ENCODE measurements at places on chromosomes 12 and 14.

- DNase-seq = no peak
Measured at GRCh38 chr12:80798281-80798680, 81.6 kb downstream of the MYF5 start.

- DNase-seq = no peak
Measured at GRCh38 chr12:50597200-50598195, 92.7 kb downstream of the DIP2B start.

- DNase-seq = no peak
Measured at GRCh38 chr12:76300297-76300665, 47.9 kb downstream of the BBS10 start.

GRCh38 chr12:57242691-57243454, 8.1 kb downstream of the STAC3 start:
- DNase-seq = peak; percentile 83

DNA sequence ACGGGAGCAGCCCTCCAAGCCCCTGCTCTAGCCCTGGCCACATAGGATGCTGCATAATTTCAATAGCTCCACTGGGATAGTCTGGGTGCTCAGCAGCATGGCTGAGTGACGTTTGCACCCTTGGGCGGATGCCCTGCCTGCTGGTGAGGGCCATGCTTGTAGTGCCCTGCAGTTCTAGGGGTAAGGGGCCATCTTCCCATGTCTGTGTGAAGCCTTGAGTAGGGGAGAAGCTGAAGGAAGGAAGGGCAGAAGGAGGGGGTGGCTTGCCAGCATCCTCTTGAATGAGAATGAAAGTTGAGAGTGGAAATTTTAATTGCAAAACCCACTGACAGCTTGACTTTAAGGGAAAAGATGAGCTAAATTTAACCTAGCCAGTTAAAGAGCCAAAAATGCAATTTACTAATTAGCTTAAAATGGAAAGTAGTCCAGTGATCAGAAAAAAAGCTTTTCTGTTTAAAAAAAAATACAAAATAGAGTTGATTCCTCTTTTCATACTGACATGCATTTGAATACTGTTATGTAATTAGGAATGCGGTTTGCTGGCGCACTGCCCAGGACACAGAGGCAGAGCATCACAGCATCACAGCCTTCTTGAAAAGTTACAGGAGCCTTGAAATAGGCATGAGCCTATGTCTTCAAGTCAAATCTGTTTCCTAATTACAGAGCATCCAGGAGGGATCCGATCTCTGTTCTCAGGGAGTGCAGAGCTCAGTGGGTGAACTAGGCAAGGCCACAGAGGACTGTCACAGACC, 18.5 kb upstream of the EML1 start:
- DNase-seq = no peak

- peak; percentile 12 for DNase-seq
Measured at GRCh38 chr12:15276088-15276698, 46.1 kb upstream of the PTPRO start.

GRCh38 chr12:42892702-42893551, 303.4 kb upstream of the PRICKLE1 start:
- DNase-seq = no peak

DNA sequence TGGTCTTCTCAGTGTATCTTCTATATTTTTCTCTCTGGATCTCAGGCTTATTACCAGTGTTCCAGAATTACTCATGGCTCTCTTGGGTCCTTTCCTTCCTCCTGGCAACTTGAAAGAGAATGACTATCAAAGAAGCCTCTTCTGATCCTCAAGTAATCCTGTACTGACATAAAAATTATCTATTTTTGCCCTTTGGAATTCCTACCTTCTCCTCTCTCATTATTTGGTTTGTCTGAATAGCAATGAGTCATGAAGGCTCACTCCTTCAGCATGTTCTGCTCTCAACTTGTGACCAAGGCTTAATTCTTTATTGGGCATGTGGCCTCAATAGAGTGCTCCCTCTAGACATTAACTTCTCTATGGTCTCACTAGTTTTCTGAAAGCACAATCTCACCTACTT, 553.6 kb upstream of the ATP2B1 start:
- DNase-seq = no peak

- DNase-seq = no peak
Measured at GRCh38 chr14:64649383-64649998, 54.7 kb upstream of the PLEKHG3 start.

DNA sequence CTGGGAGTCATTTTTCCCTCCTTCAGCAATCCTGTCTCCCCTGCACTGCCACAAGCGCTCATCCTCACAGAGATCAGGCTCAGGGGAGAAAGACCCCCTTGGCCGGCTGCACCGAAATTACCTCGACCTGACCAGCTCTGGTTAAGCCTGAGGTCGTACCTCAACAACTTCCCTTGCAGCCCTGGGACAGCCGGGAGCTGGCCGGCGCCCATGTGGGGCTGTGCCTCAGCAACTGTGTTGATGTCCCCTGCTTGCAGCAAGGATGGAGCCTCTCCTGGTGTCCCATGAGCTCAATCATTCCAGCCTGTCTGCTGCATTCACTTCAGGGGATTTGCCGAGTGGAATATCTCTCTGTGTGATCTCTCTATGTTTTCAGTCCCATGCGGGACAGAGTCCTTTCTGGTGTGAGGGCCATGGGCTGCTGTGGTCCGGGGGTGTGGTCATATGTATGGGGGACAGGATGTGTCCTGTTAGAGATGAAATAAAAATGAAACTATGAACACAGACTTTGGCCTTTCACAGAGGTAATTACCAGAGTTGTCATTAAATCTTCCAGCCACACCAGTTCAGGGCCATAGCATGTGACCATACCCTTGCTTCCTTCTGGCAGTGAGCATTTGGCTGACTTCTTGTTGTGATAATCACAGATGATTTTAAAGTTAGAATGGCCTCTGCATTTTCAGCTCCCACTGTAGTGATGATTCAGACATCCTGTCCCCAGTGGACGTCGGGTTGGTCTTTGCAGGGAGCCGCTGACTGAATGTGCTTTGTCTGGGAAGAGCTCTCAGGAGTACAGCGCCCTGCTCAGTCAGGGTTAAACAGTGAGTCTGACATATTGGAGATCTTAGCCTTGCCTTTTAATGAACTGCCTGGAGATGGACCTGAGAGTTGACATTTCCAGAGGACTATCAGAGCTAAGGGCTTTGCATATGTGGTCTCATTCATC, 405.9 kb downstream of the AACS start:
- DNase-seq = no peak

DNA sequence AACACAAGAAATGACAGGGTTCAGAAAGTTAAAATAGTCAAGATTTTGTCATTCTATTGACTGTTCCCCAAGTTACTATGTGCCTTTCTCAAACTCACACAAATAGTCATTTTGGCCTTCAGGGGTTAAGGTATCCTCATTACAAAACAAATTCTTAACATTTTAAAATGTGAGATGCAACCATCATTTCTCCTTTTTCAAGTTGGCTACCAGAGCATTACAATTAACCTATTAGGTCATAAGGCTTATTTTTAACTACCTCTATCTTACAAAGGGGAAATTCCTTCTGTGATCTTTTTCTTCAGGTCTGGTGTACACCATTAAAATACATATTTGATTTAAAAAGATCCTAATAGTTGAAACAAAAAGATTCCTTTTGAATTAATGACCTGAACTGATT, 61.2 kb downstream of the SLC38A1 start:
- DNase-seq = no peak

DNA sequence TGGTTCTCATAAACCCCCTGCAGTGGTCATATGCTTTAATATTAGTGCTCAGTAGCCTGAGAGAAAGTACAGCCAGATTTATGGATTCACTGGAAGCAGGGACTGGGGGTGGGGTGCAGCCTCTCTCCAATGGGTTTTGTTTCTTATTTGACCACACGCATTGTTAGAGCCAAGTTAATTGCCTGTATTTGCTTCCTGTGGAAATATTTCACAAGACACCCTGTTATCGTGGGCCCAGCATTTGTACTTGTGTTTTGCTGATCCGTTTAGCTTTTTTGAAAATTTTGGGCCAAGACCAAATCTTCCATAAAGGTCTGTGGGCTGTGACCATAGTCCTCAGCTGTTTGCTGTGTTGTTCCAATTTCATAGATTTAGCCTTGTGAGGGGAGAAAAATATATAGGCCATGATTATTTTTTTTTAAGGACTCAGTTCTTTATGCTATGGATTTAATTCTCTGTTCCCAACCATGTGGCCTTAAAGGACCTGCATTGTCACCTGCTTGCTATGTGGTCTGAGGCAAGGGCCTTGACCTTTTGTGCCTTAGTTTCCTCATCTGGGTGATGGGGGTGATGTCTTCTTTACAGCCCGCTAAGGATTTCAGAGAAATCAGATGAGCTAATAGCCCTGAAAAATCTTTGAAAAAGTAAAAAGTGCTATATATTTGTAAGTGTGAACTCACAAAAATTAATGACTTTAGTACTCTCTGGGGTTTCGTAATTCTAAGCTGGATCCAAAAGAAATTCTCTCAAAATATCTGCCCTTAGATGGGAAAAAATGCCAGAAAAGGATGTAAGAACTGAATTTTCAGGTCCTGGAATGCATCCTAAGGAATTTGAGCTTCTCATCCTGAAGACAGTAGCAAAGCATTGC, 370.2 kb downstream of the DPF3 start:
- DNase-seq = no peak

DNA sequence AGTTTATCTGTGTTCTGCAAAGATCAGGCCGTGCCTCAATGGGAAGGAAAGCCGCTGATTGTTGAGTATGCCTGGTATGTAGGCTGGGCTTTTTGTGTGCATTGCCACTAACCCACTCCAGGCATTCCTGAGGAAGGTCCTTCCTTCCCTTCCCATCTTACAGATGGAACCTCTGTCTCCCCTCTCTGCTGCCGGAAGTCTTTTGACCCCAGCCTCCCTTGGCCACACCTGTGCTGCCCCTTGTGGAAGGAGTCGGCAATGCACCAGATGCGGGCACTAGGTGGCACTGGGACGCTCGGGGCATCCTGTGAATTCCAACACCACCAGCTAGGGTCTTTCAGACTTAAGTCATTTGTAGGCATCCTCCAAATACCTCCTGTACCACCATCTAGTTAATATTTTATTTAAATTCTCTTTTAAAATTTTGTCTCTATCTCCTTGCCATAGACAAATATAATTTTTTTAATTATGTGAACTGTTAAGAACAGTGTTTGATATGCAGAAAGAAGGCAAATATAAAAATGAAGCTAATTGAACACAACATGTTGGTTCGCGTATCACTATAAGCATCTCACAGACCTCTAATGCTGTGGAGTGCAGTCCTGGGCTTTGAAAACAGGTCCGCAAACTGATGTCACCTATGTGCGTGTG, 99.6 kb downstream of the RIN3 start:
- DNase-seq = peak; percentile 51

DNA sequence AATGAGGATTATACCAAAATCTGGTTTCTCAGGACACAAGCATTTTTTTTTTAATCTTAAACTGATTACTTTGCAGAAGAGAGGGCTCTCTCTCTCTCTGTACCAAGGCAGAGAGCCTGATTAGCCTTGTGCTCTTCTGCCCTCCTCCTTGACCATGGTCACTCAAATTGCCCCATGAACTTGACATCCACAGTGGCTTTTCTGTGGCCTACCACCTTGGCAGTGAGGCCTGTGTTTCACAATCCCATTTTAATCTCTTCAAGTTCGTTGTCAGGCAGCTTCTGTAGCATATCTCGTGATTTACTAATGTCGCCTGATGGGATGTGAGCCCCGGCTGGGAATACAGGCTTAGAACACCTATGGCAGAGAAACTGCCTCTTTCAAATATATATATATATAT, 30.7 kb upstream of the PWP1 start:
- no peak for DNase-seq

DNA sequence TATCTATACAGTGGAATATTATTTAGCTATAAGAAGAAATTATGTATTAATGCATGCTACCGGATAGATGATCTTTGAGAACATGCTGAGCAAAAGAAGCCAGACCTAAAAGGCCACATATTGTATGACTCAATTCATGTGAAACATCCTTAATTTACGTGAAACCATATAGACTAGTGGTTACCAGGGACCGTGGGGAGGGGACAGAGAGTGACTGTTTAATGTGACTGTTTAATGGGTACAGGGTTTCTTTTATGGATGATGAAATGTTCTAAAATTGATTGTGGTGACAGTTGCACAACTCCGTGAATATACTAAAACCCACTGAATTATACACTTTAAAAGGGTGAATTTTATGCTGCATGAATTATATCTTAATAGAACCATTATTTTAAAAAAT, 8.5 kb upstream of the BCL7A start:
- no peak for DNase-seq

GRCh38 chr12:75635606-75636444, 124.4 kb upstream of the KRR1 start:
- no peak for DNase-seq

DNA sequence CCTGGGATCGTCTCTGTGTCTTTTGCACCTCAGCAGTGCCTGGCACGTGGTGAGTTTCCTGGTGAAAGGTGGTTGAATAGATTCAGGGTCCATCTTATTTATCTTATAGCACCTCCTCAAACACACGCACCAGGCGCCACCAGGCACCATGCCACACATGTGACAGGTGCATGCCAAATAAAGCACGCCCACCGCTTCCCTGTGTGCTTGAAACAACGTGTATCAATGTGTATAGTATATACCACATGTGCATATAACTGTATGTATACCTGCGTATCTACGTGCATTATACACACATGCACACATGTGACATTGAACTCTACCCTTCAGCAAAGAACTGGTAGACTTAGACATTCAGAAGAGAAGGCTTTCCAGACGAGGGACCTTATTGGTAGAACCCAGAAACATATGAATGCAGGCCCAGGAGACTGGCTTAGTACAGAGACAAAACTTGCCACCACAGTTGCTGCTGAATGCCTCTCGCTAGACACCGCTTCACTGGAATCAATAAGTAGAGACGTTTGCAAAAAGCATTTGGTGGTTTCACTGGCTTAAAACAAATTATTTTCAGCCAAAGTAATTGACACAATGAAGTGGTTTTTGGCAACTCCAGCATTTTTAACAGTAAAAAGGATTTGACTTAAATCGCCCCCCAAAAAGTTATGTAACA, 10.0 kb downstream of the EML1 start:
- DNase-seq = no peak

GRCh38 chr14:96272777-96273473, 16.9 kb downstream of the BDKRB1 start:
- DNase-seq = no peak

- DNase-seq = no peak
Measured at GRCh38 chr12:93950311-93950710, 198.1 kb upstream of the PLXNC1 start.

DNA sequence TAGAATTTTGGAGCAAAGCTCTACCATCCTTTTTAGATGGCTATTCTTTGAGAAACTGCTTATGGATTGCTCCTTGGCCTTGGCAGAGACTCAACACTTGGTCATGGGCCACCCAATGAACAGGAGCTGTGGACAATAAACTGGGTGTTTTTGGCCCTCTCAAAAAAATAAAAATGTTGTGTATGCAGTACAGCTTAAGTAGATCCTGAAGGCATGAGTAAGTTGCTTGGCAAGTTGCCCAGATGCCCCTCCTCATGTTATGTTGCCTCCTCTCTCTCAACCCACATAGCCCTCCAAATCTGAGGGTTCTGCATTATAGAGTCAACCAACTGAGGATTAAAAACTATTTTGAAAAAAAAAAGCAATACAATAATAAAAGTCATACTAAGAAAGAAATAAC, 124.9 kb downstream of the ATP23 start:
- no peak for DNase-seq

All from HuH-7.5 (cell line).